ENCODE measurements at places on chromosomes 3 and 15.
A peak's percentile ranks its signal among the peaks of the same experiment; 100 is the strongest.

GRCh38 chr3:10890665-10891064, 74.6 kb downstream of the SLC6A11 start:
- DNase-seq, result no peak

- peak; percentile 19 for DNase-seq
These were observed 353.5 kb downstream of the MCTP2 start for GRCh38 chr15:94584833-94585244.

- no peak for DNase-seq
These were observed 1053.0 kb downstream of the TUSC7 start for GRCh38 chr3:117762621-117763037.

DNA sequence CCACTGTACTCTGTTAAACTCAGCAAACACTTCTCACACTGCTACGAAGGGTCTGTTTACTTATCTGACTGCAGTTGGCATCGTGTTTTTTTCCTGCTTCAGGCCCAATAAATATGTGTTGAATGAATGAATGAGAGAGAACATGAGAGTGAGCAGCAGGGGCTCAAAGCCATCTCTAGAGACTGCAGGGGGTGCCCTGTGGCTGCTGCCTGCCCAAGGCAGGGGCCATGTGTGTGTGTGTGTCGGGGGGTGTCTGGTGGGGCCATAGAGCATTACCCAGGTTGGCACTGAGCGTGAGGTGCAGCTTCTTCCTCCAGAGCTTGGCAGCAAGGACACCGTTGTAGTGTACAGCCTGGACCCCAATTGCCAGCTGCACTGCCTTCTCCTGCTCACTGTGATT, 14.8 kb downstream of the EPB42 start:
- DNase-seq, result no peak

- DNase-seq, result no peak
These were observed 46.1 kb downstream of the FBLN2 start for GRCh38 chr3:13594991-13595421.

DNA sequence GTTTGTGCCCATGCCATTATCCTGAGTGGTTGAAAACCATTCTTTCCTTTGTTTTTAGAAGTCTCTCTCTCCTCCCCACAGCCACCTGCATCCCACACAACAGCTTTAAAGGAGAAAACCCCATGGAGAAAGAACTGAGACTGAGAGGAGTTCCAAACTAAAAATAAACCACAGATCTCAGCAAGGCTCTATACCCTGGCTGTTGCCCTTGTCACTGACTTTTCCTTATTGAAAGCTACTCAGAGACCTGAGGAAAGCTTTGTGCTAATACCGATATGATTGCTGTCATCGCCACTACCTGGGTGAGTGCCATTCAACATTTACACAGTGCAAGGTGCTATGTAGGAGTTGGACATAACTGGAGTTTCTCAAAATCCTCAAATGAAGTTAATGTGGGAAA, 55.5 kb upstream of the RASGRP1 start:
- no peak for DNase-seq

GRCh38 chr15:101641894-101642293, 10.3 kb downstream of the TM2D3 start:
- no peak for DNase-seq

DNA sequence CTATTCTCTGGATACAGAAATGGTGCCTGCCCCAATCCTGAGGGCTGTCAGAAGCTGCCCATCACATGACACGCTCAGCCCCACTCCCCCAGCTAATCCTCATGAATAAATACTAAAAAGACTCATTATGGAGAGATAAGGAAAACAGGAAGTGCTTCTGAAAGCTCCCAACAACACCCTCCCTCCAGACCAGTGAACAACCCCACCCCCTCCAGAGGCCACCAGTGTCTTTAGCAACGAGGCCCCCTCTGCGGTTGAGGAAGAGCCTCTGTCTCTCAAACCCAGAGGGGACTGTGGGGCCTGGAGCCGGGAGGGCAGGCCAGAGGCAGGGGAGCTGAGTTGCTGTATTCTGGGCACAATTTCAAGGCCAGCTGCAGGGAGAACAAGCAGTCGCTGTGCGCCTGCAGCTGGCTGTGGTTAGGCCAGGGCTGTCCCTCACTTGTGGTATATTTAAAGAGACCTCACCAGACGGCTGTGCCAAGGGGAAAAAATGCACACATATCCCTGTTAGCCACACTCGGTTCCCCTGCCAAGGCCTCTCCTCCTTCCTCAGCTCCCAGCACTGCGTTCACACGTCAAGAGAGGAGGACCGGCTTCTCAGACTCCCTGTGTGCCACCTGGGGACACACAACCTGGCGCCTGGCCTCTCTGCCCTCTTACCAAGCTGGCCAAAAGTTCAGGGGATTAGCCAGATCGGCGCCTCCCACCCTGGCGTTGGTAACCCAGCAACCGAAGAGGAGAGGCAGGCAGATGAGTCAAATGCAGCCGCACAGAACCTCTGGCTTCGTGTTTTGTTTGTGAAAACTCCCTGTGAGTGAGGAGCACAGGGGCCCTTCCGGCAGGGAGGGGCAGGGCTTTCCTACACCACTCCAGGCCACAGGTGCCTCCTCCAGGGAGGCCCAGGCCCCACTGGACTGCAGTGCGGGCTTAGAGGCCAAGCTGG, 101.2 kb upstream of the ETV5 start:
- no peak for DNase-seq

DNA sequence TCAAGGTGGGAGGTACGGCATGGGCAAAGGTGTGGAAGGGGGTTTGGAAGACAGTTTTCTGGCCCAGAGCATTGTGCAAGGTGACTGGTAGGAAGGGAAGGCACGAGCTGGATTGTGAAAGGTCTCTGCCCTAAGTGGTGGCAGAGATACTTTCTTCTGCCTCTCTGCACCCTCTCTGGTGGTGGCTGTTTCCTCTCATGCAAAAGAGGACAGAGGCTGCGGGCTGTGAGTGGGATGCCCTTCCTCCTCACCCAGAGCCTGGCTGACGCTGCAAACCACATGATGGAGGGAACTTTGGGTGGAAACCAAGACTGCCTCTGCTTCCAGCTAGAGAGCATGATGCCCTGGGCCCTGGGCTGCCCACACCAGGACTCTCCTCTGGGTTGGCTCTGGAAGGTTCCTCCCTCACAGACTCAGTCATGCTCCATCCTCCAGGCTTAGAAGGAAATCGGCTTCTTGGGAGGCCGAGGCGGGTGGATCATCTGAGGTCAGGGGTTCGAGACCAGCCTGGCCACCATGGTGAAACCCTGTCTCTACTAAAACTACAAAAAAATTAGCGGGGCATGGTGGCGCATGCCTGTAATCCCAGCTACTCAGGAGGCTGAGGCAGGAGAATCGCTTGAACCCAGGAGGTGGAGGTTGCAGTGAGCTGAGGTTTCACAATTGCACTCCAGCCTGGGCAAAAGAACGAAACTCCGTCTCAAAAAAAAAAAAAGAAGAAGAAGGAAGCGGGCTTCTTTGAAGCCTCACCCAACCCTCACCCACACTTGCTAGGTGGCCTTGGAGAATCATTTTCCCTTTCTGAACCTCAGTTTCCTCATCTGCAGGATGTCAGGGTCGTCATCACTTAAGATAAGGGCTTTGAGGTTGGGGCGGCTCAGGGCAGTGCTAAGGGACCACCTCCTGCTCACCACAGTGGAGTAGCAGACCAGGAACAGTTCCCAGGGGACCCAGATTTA, 8.3 kb downstream of the PSTPIP1 start:
- DNase-seq, result peak; percentile 61

DNA sequence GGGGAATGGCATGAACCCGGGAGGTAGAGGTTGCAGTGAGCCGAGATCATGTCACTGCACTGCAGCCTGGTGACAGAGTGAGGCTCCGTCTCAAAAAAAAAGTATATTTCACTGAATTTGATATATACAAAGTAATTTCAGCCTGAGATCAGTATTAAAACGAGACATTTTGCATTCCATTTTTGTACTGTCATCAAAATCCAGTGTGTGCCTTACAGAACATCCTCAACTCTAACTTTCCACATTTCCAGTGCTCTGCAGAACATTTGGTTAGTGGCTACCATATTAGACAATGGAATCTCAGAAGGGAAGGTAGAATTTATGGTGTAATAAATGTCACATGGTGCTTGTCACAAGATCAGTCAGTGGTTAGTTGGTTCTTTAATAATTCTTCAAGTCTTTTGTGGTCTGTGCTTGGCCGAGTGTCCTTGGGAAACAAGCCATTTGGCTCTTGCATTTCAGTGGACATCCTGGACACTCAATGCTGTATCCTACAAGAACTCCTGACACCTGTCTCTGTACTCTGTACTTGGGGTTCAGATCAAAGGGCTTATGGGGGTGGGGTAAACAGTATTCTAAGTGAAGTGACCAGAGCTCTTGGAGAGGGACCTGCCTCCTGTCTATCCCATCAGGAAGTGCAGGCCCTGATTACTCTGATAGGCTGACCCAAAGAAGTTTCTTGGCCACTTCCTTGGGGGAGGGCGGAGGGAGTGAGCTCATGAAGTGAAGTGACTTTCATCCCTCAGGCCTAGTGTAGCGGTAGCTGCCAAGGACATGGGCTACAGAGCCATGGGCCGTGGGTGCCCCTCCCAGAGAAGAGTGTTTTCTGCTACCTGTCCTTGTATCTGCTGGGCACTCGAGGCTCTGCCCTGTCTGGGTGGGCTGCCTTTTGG, 3.7 kb downstream of the ACVR2B start:
- no peak for DNase-seq

GRCh38 chr3:48248095-48248850, 7.4 kb downstream of the ZNF589 start:
- DNase-seq, result no peak

Data from CD4-positive, alpha-beta T cell (primary cell).